ENCODE measurements at places on chromosomes 5 and 9.
A peak's percentile ranks its signal among the peaks of the same experiment; 100 is the strongest.

- no peak for DNase-seq
Measured at GRCh38 chr5:17282283-17283120, 65.1 kb downstream of the BASP1 start.

GRCh38 chr9:107059220-107059619, 196.3 kb downstream of the ZNF462 start:
- no peak for DNase-seq

GRCh38 chr5:63154476-63155309, 576.1 kb downstream of the LRRC70 start:
- DNase-seq, result no peak

DNA sequence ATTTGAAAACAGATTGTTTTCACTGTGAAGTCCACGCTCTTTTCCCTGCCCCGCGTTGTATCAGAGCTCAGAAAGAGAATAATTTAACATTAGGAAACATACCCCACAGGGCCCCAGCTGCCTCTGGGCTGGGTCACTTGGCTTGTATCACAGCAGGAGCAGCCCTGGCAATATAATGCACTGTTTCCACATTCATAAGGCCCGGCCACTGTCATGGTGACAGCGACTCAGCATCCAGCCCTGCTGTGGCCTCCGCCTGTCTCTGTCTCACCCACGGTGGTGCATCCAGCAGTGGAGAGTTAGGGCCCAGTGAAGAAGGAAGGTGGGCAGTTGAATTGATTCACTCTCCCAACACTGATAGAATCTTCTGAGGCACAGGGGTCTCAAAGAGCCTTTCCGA, 188.9 kb downstream of the NSG2 start:
- DNase-seq, result no peak

- no peak for DNase-seq
Measured at GRCh38 chr5:158648631-158649030, 451.1 kb downstream of the EBF1 start.

DNA sequence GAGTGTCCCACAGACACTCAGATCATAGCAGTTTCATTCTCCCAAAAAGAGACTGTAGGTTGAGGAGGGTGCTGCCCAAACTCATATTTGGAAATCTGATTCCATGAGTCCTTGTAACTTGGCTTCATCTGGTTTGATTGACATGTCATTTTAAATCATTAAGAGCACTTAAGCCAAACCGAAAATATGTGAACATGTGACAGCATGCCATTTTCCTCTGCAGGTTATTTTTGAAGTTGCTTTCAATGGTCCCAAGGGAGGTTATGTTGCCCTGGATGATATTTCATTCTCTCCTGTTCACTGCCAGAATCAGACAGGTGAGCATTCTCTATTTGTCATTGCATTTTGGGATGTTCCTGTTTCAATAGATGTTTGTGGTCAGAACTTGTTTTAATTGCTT, 87.6 kb downstream of the MAMDC2 start:
- DNase-seq, result no peak

GRCh38 chr5:16707168-16707868, 90.5 kb upstream of the RETREG1 start:
- DNase-seq, result no peak

DNA sequence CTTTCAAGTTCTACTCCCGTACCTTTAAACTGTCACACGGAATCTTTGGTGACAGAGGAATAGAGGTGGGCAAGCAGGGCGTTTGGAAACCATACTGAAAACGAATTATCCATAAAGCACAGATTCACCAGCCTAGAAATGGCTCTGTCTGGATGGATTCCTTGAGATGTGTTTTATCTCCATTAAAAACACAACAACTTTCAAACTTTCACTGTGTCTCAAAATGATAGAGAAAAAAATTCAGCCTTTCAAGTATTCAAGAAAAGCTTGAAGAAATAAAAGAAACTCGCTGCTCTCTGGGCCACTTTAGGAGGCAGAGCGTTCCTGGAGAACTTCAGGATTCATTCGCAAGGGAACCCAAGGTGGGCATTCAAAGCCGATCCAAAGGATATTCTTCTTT, 589 bp upstream of the THBS4 start:
- no peak for DNase-seq

- DNase-seq, result no peak
Measured at GRCh38 chr5:123044926-123045617, 8.5 kb upstream of the PPIC start.

- DNase-seq, result no peak
Measured at GRCh38 chr9:93086447-93087224, 9.4 kb upstream of the CARD19 start.

GRCh38 chr5:176530983-176531901, 6.0 kb downstream of the RNF44 start:
- no peak for DNase-seq

- DNase-seq, result no peak
Measured at GRCh38 chr5:88094403-88094802, 174.2 kb downstream of the TMEM161B start.

DNA sequence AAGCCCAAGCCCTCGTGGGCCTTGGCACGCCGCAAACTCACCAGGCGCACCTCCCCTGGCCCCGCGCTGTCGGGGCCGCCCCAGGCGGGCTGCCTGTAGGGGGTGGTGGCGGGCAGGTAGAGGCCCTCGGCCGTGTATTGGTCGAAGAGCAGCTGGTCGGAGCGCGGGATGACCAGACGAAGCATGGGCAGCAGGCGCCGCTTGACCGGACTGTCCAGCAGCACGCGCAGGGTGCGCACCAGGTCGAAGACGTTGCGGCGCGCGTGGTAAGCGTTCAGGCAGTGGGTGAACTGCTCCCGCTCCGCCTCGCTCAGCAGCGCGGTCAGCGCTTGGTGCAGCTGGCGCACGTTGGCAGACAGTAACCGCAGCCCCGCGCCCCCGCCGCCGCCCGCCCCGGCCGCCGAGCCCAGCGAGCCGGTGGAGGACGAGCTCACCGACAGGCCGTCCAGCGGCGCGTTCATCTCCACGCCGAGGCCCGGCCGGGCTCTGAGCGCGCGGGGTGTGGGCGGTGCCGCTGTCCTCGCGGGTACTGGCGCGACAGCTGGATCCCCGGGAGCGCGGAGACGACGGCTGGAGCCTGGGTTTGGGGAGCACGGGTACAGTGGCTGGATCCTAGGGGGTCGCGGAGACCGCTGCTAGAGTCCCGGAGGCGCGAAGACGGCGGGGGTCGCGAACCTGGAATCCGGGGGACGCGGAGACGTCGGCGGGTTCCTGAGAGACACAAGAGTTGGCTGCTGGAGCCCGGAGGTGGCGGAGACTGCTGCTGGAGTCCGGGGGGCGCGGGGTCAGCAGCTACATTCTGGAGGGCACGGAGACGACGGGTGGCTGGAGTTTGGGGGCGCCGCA, 709 bp downstream of the WHRN start:
- peak; percentile 29 for DNase-seq

DNA sequence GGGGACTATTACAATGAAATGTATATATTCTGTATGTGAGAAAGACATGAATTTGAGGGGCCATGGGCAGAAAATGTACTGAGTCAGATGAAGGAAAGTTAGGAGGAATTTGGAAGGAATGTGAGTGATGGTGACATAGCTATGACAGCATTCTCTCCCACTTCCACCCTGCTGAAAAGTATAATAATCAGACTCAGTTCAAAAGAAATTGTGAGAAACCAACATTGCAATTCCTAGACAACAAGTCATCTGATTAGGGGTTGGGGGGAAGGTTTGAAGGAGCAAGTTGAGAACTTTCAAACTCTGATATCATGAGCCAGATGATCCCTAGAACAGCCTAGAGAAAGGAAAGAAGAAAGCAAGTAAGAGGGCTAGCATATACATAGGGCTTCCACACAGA, 370.6 kb downstream of the DMRTA1 start:
- no peak for DNase-seq

GRCh38 chr9:96031366-96031824, 155.9 kb downstream of the ERCC6L2 start:
- no peak for DNase-seq

- DNase-seq, result no peak
Measured at GRCh38 chr5:45691656-45692055, 4.5 kb downstream of the HCN1 start.

GRCh38 chr9:76403352-76403751, 9.1 kb upstream of the RFK start:
- no peak for DNase-seq

DNA sequence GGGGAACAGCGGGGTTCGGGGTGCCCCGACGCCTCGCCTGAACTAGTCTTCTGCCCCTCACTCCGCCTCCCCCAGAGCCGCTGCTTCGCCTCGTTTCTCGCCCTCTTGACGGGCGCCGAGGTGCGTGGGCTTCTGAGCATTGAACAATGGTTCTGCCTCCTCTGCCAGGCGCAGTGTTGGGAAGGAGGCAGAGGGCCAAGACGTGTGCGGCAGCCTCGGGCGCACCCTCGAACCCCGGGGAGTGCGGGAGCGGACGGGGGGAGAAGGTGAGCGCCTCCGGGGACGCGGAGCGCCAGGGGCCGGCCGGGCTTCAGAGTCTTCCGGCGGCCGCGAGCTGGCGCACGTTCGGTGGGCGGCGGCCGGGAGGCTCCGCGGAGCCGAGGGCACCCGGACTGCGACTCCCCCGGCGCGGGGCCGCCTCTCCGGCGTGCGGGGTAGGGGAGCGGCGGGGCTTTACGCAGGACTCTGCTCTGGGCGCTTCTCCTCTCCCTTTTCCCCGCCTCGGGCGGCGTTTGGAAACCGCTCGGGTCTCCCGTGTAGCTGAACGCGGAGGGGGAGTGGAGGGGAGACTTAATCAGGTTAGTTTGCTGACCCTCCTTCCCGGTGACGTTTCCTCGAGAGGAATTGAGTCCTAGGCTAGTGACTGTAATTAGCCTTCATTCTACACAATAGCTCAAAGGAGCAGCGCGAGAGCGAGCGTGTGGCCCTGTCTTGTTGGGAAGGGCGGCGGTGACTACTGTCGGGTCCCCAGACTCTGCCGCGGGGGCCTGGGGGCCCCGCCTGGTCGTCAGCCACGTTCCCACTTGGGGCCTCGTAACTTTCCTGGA, 1.1 kb downstream of the VLDLR start:
- peak; percentile 7 for DNase-seq

DNA sequence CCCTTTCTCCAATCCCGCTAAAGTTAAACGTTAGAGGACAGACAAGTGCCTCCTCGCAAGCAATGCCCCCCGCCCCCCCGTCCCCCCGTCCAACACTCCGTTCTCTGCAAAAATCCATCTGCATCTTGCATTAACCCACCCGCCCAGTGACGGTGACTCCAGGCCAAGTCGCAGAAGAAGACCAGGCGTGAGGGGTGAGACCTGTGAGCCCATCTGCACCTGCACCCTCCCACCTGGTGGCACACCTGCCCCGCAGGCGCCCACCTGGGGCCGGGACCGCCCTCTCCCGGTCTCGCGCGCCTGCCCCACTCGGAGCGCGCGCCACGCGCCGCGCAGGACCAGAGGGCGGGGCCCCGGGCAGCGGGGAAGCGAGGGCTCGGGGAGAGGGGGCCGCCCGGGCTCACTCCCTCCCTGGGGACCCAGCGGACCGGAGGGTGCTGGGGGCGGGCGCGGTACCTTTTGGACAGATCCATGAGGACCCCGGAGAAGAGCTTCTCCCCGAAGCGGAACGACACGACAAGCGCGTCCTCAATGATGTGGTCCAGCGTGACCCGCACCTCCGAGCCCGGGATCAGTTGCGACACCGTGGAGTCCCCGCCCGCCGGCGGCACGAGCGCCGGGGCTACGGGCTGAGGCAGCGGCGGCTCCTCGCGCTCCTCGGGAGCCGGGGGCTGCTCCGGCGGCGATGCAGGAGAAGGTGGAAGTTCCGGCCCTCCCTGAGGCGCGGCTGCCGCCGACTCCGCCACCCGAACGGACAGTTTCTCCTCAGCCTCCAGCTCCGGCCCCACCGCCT, 705 bp downstream of the PWWP2A start:
- DNase-seq, result peak; percentile 25

- no peak for DNase-seq
Measured at GRCh38 chr9:111922324-111923013, 25.9 kb downstream of the UGCG start.

DNA sequence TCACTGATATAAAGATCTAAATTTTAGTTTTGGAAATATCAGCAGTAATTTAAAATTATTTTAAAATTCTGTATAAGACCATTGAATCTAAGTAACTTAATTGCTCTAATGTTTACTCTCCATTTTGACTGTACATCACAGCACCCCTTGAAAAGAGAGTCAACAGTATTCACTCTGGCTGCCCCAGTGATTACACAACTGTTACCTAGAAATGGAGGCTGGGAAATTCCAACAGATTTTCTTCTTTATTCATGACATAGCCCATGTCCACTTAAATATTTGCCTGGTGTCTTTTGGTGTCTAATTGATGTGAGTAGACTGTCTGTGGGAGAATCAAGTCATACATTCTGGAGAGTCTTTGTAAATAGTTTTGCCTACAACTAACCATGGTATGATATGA, 301.8 kb upstream of the CDH6 start:
- DNase-seq, result no peak

DNA sequence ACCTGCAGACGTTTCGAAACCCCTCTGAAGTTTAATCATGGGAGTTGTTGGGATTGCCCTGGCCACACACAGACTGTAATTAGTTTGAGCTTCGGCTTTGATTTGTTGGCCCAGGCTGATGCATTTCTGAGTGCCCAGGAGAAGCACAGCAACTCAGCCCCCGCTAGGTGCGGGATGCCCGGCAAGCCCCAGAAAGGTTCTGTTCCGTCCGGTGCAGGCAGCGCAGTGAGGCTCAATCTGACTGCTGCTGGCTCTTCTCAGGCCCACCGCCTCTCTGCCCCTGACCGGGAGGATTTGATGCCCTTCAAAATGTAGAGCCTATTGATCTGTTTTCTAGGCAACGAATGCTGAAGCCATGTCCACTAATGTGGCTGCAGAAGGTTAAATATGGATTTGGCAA, 73.4 kb upstream of the TAF11L2 start:
- no peak for DNase-seq

DNA sequence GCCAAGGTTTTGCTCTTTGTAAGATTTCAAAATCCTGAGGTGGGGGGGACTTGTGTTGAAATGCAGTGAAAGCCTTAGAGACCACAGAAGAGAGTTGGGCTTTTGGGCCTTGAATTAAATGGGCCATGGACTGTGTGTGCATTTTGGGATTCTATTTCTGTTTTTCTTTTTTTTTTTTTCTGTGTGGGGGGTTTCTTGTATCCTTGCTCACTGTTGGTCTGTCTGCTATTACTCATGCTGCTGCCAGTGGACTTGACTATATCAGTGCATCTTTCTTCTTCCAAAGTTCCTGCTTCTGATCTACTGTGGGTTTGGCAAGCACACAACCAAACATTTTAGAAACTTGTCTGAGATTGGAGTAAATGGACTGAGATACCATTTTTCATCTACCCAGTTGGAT, 344.9 kb downstream of the ARL15 start:
- DNase-seq, result no peak

DNA sequence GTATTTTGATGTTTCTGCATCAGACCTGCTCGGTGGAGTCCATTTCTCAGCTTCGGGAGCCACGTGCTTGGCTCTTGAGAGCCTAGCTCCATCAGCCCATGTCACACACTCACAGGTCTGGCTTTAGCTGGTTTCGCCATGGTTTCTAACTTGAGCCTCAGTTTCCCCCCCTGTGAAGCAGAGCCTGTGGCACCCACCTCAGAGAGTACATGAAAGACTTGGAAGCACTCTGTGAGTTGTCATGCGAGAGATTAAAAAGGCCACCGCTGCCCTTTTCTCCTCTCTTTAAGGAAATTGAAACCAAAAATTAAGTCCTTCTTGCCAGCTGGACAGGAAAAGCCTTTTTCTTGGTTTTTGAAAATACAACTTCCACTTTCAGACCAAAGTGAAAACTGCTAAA, 8.8 kb downstream of the TENT4A start:
- DNase-seq, result no peak

GRCh38 chr5:180618829-180619562, 27.7 kb upstream of the SCGB3A1 start:
- DNase-seq, result peak; percentile 26

GRCh38 chr5:151619812-151620460, 28.8 kb upstream of the FAT2 start:
- DNase-seq, result no peak

GRCh38 chr5:174692982-174693422, 31.4 kb upstream of the MSX2 start:
- no peak for DNase-seq

All from stimulated activated CD4-positive, alpha-beta T cell treated with anti-CD3 and anti-CD28 coated beads, TNF-alpha, amount 100 ng/mL, for 4 hours (primary cell).